ENCODE measurements at places on chromosomes 6 and 20. TPM values are rescaled to one million over a fixed set of nuclear protein-coding genes. Genes with fewer than 3 reads are reported as not detected.
A peak's percentile ranks its signal among the peaks of the same experiment; 100 is the strongest.

Gene CST2
- not detected for total RNA-seq

Gene RIOK1
- total RNA-seq: 28.7 TPM

Gene CENPQ
- 5.3 TPM for total RNA-seq

Gene OPRL1
- 2.6 TPM for total RNA-seq

DNA sequence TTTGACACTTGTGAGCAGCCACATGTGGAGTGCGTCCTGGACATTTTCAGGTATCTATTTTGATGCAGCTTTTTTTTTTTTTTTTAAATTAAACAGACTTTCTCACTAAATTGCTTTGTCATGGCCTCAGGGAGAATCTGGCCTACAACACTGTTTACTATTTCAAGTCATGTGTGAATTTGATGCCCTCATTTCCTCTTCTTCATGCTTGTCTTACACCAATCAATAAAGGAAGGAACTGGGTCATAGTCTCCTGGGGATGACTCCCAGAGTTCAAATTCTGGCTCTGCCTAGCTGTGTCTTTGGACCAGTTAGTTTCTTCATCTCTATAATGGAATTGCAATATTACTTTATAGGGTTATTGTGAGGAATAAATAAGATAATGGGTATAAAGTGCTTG is 554.1 kb downstream of the PRKN start:
- H3K27ac ChIP-seq: no peak overlapping the region
- H3K36me3 ChIP-seq: no peaks in the 10 kb centered on the region
- no peaks in the 10 kb centered on the region for H3K27me3 ChIP-seq
- no peak for DNase-seq
- no peaks in the 10 kb centered on the region for H3K4me1 ChIP-seq

DNA sequence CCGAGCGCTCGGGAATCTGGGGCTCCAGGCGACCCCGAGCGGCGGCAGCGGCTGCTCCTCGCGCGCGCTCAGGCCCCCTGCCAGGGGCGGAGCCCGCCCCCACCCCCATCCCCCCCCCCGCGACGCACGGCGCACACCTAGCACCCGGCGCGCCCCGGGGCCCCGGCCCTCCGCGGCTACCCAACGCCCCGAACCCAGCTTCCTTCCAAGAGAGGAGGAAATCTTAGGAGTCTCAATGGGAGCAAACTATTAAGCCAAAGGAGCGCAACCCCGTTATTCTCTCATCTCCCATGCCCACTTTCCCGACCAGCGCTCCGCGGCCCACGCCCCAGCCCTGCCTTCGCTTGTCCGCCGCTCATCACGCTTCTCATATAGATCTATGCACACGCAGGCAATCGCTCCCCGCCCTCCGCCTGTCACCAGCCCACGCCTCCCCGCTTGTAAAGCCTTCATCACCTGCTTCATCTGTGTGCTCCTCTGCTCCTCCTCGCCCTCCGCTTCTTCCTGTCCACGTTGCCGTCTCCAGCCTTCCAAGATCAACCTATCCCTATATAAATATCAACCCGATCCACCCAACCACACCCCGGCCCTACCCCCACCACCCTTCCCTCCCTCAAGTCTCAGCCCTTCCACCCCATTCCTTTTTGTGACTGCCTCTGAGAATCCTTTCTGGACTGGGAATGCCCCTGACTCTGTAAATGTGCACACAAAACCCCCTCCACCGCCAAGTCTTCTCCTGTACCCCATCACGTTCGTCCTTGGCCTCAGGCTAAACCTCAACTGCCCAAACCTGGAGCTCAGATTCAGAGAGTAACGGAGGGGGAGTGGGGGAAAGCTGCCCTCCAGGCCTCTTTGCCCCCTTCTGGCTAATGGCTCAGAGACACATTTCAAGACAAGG is at the start of gene DLK2:
TSS of gene DLK2 (minus strand) at position 18 of the 898 bp plus-strand sequence. CDS start 723 bp downstream, outside the sequence.
- H3K27me3 ChIP-seq: peaks cover 3% of the 10 kb centered on the region
- no peak within 1 kb of the TSS for H3K27ac ChIP-seq
- H3K4me3 ChIP-seq: peak within 1 kb of the TSS; percentile 51
- peaks cover 5% of the 10 kb centered on the region for H3K36me3 ChIP-seq
- DNase-seq: peak; percentile 10

GRCh38 chr20:31841928-31842327 is 3.5 kb downstream of the FOXS1 start:
- no peaks in the 10 kb centered on the region for H3K36me3 ChIP-seq
- no peaks in the 10 kb centered on the region for H3K27me3 ChIP-seq
- peak overlapping the region; percentile 11 for H3K27ac ChIP-seq
- H3K4me3 ChIP-seq: no peak overlapping the region
- peak; percentile 87 for DNase-seq

DNA sequence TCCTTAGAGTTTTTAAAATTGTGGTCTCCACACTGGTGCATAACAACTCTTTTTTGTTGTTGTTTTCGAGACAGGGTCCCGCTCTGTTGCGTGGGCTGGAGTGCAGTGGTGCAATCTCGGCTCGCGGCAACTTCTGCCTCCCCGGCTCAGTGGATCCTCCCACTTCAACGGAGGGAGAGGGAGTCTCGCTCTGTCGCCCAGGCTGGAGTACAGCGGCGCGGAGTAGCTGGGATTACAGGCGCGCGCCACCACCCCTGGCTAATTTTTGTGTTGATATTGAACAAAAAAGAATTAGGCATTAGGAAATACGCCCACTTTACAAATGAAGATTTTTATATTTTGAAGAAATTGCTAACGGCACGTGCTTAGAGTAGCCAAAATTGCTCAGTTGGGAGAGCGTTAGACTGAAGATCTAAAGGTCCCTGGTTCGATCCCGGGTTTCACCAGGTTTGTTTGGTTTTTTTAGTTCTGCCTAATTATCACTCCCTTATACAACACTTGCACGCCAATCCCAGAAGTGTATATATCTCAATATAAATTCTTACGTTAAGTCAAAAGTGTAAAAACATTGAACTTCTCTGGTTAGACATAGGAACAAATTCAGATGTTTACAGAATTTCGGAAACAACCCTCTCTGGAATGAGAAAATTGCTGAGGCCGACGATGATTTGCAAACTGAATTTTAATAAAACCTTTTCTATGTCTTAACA is 159.6 kb downstream of the TRIM27 start:
- no peak overlapping the region for H3K27ac ChIP-seq
- DNase-seq: no peak
- H3K27me3 ChIP-seq: peaks cover 5% of the 10 kb centered on the region
- no peaks in the 10 kb centered on the region for H3K36me3 ChIP-seq

- no peak overlapping the region for H3K27ac ChIP-seq
- H3K4me1 ChIP-seq: no peaks in the 10 kb centered on the region
- DNase-seq: peak; percentile 90
- H3K36me3 ChIP-seq: peaks cover 1% of the 10 kb centered on the region
- no peaks in the 10 kb centered on the region for H3K27me3 ChIP-seq
These were observed 4.3 kb upstream of the PSORS1C2 start for GRCh38 chr6:31143148-31143547.

- H3K36me3 ChIP-seq: no peaks in the 10 kb centered on the region
- no peak for DNase-seq
- no peaks in the 10 kb centered on the region for H3K4me1 ChIP-seq
- no peaks in the 10 kb centered on the region for H3K27me3 ChIP-seq
- no peak overlapping the region for H3K27ac ChIP-seq
- H3K4me3 ChIP-seq: no peak overlapping the region
These were observed 43.4 kb upstream of the TRAM2 start for GRCh38 chr6:52620055-52620905.

DNA sequence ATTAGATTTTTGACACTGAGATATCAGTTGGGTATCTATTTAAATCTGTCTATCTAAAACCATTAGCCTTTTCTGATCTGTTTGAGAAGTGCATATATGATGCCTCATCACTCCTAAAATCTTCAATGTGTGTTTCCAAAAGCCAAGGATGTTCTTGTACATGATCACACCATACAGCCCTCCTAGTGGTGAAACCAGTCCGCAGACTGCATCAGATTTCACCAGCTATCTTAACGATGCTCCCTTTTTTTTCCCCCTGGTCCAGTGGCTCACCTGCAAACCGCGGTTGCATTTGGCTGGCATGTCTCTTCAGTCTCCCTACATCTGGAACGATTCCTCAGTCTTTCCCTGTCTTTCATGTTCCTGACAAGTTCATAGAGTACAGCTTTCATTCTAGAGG is 4.0 kb downstream of the KIZ start:
- no peaks in the 10 kb centered on the region for H3K4me1 ChIP-seq
- DNase-seq: no peak
- no peaks in the 10 kb centered on the region for H3K36me3 ChIP-seq

- H3K4me3 ChIP-seq: no peak overlapping the region
- H3K4me1 ChIP-seq: peaks cover 8% of the 10 kb centered on the region
- H3K27ac ChIP-seq: no peak overlapping the region
- no peak for DNase-seq
- H3K27me3 ChIP-seq: no peaks in the 10 kb centered on the region
These were observed 101.5 kb downstream of the SGK1 start for GRCh38 chr6:134216301-134217010.

DNA sequence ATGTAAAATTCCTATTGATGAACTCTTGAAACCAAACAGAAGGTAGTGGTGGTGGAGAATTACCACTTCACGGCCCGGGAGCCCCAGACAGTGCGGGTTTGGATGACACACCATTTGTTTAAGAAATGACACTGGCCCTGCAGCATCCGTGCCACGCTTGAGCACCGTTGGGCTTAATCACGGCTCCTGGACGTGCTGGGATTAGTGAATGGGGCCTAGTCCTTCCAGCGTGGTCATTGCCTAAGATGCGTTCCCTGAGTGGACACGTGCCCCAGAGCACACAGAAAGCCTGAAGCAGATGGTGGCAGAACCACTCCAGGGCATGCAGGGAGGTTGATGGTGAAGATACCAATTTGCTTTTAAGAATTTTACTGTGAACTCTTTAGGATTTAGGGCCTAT is 14.5 kb downstream of the STX16 start:
- no peaks in the 10 kb centered on the region for H3K27me3 ChIP-seq
- DNase-seq: peak; percentile 66
- H3K27ac ChIP-seq: no peak overlapping the region
- H3K4me1 ChIP-seq: no peaks in the 10 kb centered on the region
- no peak overlapping the region for H3K4me3 ChIP-seq
